Stimulated activated CD4-positive, alpha-beta T cell treated with anti-CD3 and anti-CD28 coated beads, Interleukin-15, amount 100 ng/mL, for 1 hour (primary cell): ENCODE measurements at places on chromosomes 4 and X.

- DNase-seq: no peak
These were observed 2347.1 kb downstream of the PCDH7 start for GRCh38 chr4:33067221-33067620.

DNA sequence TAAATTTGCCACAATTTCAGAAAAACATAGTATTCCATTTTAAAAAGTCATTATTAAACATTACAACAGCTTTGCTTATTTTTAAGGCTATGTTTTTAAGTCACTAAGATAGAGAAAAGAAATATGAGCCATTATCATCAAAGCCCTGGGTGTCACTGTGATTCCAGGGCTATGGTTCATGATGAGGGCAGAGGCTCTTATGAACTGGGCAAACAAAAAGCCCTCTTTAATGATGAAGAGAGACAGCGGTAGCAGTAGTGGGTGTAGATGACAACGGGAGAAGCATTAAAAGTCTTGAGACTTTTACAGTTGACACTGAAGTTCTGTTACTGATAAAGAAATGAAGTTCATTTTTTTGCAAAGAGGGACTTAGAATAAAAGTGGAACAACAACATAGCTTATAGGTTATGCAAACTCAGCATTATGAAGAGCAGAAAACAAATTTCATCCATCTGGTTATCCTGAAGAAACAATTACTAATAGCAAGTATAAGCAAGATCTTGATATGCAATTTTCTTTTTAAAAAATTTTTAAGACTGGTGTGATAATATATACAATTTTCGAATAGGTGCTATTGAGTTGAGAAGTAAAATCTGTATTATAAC, 202.7 kb upstream of the ETNPPL start:
- DNase-seq: no peak

- no peak for DNase-seq
These were observed 342.3 kb downstream of the GRXCR1 start for GRCh38 chr4:43234626-43235415.

DNA sequence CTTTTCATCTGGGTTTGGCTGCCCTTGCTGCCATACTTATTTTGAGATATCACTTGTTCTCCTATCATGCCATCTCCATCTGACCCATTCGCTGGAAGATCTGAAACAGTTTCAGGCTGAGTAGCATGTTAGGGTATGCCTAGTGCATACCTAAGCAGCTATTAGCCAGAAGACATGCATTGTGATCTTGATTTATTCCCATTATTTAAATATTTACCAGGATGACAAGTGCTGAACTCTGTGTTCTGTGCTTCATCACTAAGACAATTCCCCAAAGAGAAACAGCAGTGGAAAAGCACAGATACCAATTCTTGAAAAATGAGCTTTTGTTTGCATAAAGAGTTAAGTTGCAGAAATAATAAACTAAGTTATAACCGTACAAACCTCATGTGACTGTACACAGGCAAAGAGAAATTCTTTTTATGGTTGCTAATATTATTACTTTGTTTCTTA, 271.0 kb upstream of the ARSJ start:
- no peak for DNase-seq

- no peak for DNase-seq
These were observed 67.5 kb upstream of the MND1 start for GRCh38 chr4:153276971-153277370.

- DNase-seq: no peak
These were observed 6.8 kb downstream of the SEPTIN6 start for GRCh38 chrX:119686087-119686691.

- no peak for DNase-seq
These were observed 38.0 kb downstream of the RADX start for GRCh38 chrX:106649523-106650428.

DNA sequence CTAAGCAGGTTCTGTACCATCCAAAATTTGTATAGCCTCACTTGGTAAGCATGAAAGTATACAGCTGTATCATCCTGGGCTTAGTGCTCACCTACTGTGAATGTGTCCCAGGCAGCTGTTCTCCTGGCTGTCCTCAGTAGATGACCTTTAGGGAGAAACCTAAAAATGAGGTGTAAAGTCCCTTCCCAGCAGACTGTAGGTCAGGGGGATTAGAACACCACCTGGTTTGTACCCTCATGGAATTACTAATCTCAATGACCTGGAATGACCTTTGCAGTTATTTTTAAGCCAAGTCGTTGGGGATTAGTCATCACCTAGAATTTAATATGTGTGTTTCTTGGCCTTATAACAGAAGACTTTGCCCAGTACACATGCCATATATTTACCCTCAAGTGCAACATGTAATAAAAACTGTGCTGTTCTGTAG, 39.1 kb upstream of the MBTPS2 start:
- no peak for DNase-seq

DNA sequence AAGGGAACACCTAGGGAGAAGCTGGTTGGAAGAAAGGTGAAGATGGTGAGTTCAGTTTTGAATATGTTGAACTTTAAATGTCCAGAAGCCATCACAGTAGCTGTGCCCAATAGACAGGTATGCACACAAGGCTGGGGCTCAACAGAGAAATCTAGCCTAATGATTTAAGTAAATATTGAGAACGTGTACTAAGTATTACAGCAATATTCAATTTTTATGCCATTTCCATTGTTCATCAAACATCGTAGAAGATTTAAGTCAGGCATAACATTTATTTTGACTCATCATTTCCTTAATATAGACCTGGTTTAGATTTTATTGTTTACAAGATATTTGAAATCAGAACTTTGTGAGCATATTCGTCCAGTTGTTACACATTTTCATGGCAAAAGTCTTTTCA, 116.4 kb downstream of the HPGD start:
- no peak for DNase-seq

- DNase-seq: no peak
These were observed 423.3 kb downstream of the MAGEE1 start for GRCh38 chrX:76850851-76851250.

GRCh38 chr4:116453127-116453526, 632.2 kb downstream of the TRAM1L1 start:
- no peak for DNase-seq

DNA sequence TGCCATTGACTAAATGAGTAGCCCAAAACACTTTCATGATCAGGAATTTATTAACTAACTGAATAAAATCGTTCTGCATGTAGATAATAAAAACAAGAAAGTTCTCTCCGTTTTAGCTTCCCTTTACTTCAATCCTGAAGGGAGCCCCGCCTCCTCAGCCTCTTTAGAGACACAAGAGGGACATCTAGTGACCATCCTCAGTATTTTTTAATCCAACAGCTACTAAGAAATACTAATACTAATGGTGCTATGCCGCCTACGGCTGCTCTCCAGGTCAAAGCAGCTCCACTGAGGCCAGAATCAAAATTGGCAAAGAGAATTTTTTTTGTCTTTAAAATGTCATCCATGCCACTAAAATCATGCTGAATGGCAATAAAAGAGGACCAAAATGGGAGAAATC, 3.2 kb upstream of the PCDH19 start:
- no peak for DNase-seq

DNA sequence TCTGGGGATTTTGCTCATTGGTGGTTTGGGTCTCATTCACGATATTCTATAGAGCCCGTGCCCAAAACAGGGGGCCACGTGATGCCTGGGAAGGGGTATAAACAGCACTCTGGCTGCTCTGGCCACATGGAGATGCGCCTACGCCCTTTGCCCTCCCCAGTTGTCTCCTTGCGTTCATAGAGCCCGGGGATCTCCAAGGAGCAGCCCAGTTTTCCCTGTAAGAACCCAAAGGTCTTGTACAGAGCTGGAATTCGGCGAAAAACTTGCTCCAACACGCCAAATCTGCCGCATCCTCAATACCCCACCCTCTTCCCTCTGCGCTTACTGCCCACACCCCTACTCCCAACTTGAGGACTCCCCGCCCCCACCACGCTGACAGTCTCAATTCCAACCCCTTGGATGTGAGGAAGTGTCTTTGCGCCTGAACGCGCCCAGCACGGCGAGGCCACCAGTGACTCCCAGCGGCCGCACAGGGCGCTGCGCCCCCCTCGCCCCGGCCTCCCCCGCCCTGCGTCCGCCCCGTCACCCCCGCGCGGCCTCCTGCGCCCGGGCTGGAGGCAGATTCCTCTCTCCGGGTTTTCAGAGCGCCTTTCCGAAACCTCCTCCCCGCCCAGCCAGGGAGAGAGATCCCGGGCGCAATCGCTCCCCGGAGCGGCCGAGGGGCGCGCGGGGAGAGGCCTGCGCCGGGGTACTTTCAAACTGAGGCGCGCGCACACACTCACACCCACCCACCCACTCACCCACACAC, at the start of gene NHS:
Gene NHS, plus strand, starts transcription at position 582 of the 748 bp plus-strand sequence. CDS start 558 bp downstream, outside the sequence.
- DNase-seq: no peak

- no peak for DNase-seq
These were observed 25.3 kb downstream of the BTC start for GRCh38 chr4:74768857-74769525.

DNA sequence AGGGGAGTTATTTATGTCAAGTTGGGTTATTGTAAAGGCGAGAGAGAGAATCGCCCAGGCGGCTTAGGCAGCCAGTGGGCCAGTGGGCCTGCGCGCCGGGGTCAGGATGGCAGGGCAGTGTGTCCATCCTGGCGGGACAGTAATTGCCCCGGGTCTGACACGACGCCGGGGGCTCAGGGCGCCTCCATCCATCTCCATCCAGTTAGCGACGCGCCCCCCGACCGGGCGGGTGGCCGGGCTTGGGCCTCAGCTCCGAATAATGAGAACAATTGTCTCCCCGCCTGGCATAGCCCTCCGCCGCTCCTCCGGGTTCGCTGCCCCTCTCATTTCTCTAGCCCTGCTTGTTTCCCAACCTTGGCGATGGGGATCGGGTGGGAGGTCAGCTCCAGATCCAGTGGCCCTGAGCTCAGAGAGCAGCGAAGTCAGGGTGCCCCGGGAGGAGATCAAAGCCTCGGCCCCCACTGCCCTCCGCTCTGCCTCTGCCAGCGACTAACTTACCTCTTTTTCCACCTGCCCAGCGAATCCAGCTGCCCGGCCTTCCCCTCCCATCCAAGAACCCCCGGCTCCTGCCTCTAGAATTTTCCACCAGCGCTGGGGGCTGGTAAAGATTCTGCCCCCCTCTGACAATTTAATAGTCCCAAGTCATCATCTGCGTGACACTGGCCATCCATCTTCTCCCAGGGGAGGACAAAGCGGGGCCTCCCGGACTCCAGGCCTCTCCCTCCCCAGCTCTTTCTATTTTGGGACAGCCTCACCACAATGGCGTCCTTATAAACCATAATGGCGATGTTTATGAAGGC, 56.9 kb upstream of the TMEM33 start:
- DNase-seq: no peak

DNA sequence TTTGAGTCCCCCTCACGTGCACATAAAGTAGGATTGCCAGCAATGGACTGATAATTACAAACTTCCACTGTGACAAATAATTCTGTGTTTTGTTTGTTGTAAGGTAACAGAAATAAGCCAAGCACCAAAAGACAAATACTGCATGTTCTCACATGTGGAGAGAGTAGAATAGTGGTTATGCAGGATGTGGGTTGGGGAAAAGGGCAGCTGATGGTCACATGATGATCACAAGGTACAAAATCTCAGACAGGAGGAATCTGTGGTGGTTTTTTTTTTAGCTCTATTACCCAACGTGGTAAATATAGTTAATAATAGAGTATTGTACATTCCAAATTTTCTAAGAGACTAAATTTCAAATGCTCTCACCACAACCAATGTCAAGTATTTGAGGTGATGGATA, 182.3 kb downstream of the BANK1 start:
- no peak for DNase-seq

DNA sequence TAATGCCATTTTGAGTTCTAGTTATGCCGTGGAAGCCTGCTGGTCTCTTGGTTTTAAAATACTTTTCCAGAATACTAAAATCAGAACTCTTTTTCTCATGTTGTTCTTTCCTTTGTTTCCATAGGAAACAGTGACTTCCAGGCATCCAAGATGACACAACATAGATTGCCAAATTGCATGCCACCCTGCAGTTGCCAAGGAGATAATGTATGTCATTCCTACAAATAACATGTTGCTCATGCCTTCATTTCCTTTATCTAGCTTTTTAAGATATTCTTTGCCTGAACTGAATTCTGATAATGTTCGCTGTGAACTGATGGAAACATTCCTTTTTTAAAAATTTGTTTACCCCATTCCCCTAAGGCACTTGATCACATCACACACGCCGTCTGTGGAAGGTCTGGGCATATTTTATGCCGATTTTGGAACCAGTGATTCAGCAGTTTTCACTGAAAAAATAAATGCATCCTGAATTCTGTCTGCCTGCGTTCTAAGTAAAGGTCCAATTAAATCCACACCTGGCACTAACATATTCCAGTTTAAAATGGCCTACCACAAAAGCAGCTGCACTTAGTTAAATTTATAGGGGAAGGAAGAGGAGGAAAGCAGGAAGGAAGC, 38.0 kb upstream of the COX7B2 start:
- DNase-seq: no peak

DNA sequence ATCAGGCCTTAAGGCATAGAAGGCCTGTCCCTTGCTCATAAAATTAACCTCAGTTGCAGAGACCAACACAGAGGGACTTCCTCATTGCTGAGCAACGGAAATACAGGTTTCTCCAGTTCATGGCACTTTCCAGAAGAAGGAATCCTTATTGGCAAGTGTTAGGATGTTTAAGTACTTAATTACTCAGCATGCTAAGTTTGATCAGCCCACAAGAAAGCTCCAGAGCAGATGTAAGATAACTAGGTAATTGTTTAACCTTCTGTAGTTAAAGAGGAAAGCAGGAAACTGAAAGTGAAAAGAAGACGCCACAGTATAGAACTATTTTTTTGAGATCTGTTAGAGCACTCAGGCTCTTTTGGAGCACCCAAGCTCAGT, 33.5 kb downstream of the SMS start:
- DNase-seq: no peak

GRCh38 chr4:112819729-112820128, 182.8 kb downstream of the LARP7 start:
- no peak for DNase-seq

DNA sequence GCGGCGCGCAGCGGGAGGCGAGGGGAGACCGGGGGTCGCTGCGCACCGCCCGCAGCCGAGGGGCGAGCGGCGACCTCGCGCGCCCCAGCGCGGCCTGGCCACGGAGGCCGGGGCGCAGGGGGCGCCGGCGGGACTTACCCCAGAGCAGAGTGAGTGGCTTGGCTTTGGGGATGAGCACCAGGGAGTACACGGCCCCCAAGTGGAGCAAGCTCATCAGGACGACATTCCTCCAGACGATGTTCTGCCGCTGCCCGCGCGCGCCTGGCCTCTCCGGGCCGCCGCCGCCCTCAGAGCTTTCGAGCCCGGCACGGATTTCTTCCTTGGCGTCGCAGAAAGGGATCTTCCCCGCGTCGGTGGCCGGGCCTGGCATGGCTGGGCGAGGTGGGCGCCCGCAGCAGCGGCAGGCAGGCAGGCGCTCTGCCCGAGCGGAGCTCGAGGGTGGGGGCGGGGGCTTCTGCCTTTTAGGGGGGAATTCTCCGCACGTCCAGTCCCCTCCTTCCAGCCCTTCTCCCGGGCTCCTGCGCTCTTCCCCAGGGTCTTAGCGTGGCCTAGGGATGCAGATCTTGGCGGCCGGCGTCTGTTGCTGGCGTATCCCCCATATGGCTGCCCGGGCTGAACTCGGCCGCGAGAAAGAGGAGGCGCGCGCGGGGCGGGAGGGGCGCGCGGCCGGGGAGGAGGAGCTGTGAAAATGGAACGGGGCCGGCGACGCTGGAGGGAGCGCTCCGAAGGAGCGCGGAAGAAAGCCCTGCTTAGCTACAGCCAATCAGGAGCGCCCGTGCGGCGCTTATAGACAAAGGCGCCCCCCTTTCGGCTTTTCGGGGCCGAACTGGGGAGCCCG, at the start of gene SCD5:
Gene SCD5, minus strand, starts transcription at position 629 of the 838 bp plus-strand sequence. Its CDS starts 259 bp downstream, at position 370.
- peak; percentile 22 for DNase-seq

- DNase-seq: no peak
These were observed 5.2 kb upstream of the RADX start for GRCh38 chrX:106606571-106606970.
